Right cardiac atrium (tissue), 5 donors: ENCODE measurements at places on chromosomes 4 and X. TPM values are rescaled to one million over a fixed set of nuclear protein-coding genes. Genes with fewer than 3 reads are reported as not detected.

The ADRA2C gene
- 3.0 TPM for total RNA-seq

The RS1 gene
- total RNA-seq, result not detected

The MAP3K15 gene
- 0.09 TPM for total RNA-seq

The POU4F2 gene
- total RNA-seq, result not detected

The DDIT4L gene
- 3.6 TPM for total RNA-seq

The DMRTC1 gene
- total RNA-seq, result not detected

The TRAM1L1 gene
- 0.76 TPM for total RNA-seq

The GPR143 gene
- 0.25 TPM for total RNA-seq

The PRMT9 gene
- 6.1 TPM for total RNA-seq

The CCDC110 gene
- 3.7 TPM for total RNA-seq

The CXCL6 gene
- total RNA-seq, result 0.92 TPM

The L1CAM gene
- total RNA-seq, result 8.3 TPM

The SPARCL1 gene
- 386 TPM for total RNA-seq

The AKAP14 gene
- total RNA-seq, result not detected

The TMEM144 gene
- 11.4 TPM for total RNA-seq

The PDLIM3 gene
- total RNA-seq, result 965 TPM

The UVSSA gene
- 7.7 TPM for total RNA-seq

The LRCH2 gene
- 7.9 TPM for total RNA-seq

The OFD1 gene
- 13.2 TPM for total RNA-seq
